ENCODE measurements at places on chromosomes 1 and 21.

DNA sequence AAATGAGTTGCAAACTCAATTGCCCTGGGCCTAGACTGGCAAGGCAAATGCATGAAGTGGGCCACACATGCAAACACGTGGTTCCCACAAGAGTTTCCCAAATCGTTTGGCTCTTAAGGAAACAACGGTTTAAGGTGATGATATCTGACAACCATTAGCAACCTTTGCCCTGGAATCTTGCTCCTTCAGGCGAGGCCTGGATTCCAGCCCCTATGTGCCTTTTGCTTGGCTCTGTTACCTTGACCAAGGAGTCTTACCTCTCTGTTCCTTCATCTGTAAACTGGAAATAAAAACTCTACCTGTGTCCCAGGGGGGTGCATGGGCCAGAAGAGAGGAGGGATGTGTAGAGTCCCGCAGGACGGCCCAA, 72.1 kb upstream of the CASZ1 start:
- DNase-seq, result no peak

- DNase-seq, result no peak
These were observed 127.6 kb downstream of the CNIH3 start for GRCh38 chr1:224743608-224744164.

DNA sequence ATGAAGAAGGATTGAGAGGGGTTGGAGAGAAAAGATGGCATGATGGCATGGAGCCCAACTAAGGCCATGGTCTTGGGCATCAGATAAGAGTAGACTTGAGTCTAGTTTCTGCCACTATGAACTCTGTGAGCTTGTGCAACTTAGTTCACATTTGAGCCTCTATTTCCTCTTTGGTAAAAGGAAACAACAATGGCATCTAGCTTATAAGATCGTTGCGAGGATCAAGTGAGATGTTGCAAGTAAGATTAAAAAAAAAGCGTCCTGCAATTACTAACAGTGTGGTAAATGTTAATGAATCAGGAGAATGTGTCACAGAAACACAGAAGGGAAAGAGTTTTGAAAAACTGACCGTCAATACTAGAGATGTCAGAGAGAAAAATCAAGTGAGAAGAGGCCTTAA, 202.9 kb upstream of the FGGY start:
- DNase-seq, result no peak

DNA sequence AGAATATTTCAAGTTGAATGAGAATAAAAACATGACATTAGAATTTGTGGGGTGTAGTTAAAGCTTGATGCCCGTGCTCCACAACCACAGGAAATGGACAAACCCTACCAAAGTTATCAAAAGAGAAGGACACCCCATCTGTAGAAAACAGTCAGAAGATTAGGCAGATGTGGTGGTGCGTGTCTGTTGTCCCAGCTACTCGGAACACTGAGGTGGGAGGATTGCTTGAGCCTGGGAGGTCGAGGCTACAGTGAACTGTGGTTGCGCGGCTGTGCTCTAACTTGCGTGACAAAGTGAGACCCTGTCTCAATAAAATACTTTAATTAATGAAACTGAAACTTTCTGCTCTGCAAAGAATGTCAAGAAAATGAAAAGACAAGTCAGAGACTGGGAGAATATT, 1.5 kb upstream of the SPATC1L start:
- no peak for DNase-seq

DNA sequence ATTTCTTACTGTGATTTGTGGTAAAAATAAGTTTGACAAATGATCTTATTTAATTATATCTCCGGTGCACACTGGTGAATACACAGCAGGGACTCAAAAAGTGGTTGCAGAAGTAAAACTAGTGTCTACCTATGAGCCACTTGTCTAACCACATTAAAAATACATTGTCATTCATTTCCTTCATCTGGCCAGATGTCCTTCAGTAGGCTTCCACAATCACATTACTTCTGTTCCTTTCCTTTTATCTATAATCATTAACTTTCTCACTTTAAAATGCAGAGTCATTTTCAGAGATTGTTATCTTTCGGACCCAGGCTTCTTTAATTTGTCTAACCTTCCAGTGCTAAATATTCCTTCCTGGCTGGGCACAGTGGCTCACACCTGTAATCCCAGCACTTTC, 3.0 kb downstream of the RBBP5 start:
- DNase-seq, result no peak

DNA sequence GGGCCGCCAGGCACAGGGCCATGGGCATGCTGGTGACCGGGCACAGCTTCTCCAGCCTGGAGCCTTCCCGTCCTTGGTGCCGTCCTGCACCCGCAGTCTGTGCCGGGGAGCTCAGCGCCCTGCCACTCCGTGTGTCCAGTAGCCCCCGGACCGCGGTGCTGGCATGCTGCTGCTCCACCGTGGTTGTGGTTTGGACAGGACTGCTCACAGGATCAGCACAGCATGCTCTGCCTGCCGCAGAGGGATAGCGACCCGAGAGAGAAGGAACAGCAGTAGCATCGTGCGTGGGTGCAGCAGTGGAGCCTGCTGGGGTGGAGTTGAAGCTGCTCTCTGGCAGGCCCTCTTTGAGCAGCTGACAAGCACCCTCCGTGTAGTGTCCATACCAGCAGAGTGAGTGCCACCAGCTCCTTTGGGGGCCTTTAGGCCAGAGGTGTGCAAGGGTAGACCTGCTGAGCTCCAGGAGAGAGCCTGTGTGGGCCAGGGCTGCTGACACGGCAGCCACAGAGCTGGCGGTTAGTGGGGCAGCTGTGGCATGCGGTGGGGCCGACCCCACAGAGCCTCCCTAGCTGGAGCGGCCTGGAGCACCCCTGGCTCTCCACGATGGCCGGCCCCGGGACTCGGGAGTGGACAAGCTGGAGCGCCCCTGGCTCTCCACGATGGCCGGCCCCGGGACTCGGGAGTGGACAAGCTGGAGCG, 6.4 kb upstream of the PCBP3 start:
- no peak for DNase-seq

- no peak for DNase-seq
These were observed 316.8 kb downstream of the SETD4 start for GRCh38 chr21:35743571-35743970.

GRCh38 chr1:85884372-85885035, 176.3 kb upstream of the ZNHIT6 start:
- no peak for DNase-seq

GRCh38 chr21:46171996-46172862, 12.0 kb downstream of the SPATC1L start:
- DNase-seq, result no peak

- DNase-seq, result no peak
These were observed 7.4 kb upstream of the NEXN start for GRCh38 chr1:77881061-77881460.

DNA sequence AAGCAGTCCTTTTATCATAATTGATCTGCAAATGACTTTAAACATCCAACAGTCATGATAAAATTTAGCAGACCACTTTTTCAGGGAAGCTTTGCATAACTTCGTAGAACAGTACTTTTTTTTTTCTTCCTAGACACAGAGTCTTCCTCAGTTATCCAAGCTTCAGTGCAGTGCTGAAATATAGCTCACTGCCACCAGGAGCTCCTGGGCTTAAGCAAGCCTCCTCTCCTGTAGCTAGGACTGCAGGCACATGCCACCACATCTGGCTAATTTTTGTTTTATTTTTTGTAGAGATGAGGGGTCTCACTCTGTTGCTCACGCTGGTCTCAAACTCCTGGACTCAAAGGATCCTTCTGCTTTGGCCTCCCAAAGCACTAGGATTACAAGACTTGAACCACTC, 3.8 kb downstream of the F13B start:
- DNase-seq, result no peak

GRCh38 chr21:22657781-22658180, 1659.6 kb downstream of the NCAM2 start:
- DNase-seq, result no peak

DNA sequence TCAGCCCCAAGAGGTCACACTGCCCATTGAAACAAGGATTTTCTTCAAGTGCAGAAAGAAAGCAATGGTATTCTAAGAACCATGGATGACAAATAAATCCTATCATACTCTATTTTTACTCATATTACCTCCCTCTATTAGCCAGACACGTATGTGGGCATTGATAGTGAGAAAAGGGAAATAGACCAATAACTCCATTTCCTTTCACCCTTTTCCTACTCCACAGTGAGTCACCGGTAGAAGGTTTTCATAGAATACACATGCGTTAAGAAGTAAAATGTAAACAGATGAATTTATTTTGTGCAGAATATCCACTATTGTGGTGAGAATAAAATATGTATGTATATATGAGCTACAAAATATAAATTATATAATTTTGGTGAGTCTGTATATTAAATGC, 568.9 kb upstream of the ADGRL4 start:
- DNase-seq, result no peak

GRCh38 chr21:27423038-27423437, 456.1 kb upstream of the ADAMTS5 start:
- DNase-seq, result no peak
